ENCODE measurements at places on chromosomes 16 and 17.
A peak's percentile ranks its signal among the peaks of the same experiment; 100 is the strongest.

- DNase-seq, result no peak
Observed at GRCh38 chr16:17423221-17423620, 47.5 kb downstream of the XYLT1 start.

DNA sequence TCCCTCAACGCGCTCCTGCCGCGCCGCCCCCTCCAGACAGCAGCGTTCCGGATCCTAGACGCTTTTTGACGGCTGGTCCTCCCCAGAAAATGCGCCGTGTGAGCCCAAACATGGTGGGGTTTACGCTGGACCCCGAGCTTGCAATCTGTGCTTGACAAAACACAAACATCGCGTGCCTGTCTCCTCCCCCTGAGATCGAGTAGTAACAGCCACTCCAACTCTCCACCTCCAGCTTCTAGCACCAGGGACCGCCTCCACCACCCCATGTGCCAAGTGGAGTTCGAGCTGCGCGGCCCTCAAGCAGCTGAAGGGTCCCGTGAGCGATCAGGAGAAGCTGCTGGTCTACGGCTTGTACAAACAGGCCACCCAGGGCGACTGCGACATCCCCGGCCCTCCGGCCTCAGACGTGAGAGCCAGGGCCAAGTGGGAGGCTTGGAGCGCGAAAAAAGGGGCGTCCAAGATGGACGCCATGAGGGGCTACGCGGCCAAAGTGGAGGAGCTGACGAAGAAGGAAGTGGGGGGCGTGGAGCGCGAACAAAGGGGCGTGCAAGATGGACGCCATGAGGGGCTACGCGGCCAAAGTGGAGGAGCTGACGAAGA lies 656 bp upstream of the GEMIN4 start:
- DNase-seq, result peak; percentile 65

DNA sequence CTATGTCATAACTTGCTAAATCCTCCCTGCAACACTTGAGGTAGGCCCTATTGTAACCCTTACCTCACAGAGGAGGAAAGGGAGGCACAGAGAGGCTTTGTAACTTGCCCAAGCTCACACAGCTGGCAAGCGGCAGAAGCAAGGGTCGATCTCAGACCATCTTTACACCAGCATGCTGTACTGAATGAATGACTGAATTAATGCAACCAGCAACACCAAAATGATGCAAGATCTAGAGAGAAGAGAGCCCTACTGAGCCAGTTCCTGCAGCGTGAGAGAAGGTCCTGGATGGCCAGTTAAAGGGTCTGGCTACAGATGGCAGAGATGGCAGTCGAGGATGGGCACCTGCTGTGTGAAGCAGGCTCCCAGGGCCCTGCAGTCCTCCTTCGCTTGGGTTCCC lies 8.2 kb upstream of the KLHL36 start:
- no peak for DNase-seq

- DNase-seq, result no peak
Observed at GRCh38 chr17:76982408-76983074, 114.3 kb downstream of the MGAT5B start.

DNA sequence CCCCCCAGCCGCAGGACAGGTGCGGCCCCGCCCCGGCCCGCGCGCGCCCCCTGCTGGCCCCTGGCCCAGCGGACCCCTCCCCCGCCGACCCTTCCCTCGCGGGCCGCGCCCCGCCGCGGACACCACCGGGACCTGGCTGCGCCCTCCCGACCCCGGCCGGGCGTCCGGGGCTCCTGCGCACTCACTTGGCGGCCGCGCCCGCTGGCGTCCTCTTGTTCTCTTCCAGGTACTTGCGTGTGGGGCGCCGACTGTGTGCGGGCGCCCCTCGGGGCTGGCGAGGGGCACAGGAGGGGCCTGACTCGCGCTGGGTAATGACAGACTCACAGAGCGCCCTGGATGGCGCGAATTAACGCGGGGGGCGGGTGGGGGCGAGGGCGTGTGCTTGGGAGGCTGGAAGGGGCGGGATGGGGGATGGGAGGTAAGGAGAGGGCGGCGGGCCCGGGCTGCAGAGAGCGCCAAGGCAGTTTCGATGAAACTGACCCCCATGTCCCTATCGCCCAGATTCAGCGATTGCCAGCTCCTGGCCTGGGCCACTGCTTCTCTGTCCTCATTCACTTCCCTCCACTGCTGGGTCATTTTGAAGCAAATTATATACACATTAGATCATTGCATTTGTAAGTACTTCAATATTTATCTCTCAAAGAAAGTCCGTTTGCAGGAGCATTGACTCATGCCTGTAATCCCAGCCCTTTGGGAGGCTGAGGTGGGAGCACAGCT lies 445 bp upstream of the DBNDD1 start:
- no peak for DNase-seq

- no peak for DNase-seq
Observed at GRCh38 chr17:27310565-27311110, 16.7 kb downstream of the WSB1 start.

GRCh38 chr16:2143878-2144485 lies 4.4 kb upstream of the RAB26 start:
- no peak for DNase-seq

DNA sequence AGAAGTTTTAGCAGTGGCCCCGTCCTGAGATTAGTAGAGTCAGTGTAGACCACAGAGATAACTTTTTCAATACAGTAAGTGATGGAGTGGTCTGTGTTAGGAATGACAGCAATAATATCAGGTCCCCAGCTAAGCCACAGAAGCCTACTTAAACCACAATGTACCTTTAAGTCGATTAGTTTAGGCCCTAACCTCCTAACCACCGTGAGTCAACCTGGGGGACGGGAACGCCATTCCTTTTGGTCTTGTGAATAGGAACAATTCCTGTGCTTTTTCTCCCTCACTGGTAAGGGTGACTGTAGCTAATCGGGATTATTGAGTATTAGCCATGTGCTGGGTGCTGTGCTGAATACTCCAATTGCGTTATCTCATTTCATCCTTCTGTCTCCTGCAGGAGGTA lies 14.0 kb downstream of the YPEL2 start:
- DNase-seq, result no peak

Data from erythroblast (primary cell).